ENCODE measurements at places on chromosomes 11 and 22.

- no peak for DNase-seq
Measured at GRCh38 chr22:35648066-35649025, at the start of gene APOL6. Gene APOL6 (plus strand): TSS chr22:35648446. CDS start chr22:35656426, 7,980 bp downstream.

DNA sequence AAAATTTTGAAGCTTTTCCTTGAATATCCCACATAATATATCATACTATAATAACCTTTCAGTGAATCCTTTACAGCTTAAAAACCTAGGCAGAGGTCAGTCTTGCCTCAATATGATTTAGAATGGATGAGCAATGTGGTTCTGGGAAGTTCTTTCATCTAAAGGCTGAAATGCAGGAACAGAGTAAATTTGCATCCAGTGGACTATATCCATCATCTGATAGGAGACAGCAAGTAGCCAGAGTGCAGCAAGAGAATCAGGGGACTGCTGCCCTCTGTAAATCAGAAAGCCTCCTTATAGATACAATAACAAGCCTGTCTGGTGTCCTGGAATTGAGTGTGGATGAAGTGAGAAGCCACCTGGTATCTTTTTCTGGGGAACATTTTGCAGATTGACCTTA, 748.3 kb upstream of the CCDC90B start:
- peak; percentile 49 for DNase-seq

- DNase-seq, result no peak
Measured at GRCh38 chr11:65362320-65362931, 7.9 kb downstream of the TIGD3 start.

DNA sequence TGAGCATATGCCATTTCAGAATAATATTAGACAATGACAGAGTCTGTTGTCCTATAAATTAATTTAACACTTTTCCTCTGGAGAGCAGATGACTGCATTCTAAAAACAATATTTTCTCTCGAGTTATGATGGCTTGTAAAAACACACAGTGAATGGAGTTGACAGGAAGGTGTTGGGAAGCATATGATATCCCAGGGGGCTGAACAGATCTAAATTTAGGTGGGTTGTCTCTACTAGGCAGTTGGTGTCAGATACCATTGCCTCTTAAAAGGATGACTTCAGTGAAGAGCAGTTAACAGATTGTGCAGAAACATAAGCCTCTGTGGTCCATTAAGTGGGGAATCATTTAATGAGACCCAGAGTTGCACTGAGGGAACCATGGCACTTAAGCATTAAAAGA, 30.7 kb downstream of the SVIP start:
- no peak for DNase-seq

GRCh38 chr22:37578002-37578401, 1.9 kb downstream of the LGALS2 start:
- DNase-seq, result no peak

DNA sequence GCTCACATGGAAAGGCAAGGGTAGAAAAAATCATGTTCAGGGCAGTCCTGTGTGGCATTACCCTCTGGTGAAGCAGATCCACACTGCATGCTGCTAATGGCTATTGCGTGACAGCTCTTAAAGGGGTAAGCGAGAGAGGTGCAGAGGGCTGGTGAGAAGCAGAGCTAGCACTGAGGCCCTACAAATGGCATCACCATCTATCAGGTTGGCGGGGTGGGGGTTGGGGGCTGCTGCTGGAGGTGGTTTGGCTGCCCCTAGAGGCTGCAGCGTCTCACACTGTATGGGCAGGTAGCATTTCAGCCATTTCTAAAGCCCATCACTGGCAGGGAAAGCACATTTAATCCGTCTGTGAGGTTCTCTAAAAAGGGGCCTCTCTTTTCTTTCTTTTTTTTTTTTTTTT, 16.9 kb upstream of the TMA7B start:
- DNase-seq, result no peak

GRCh38 chr22:49481659-49482399, 345.8 kb downstream of the BRD1 start:
- DNase-seq, result no peak

GRCh38 chr11:45765836-45766235, 39.1 kb upstream of the SLC35C1 start:
- DNase-seq, result no peak

- no peak for DNase-seq
Measured at GRCh38 chr11:125090816-125091215, 20.6 kb downstream of the TMEM218 start.

- DNase-seq, result no peak
Measured at GRCh38 chr11:117183724-117184349, 5.3 kb downstream of the SIDT2 start.

DNA sequence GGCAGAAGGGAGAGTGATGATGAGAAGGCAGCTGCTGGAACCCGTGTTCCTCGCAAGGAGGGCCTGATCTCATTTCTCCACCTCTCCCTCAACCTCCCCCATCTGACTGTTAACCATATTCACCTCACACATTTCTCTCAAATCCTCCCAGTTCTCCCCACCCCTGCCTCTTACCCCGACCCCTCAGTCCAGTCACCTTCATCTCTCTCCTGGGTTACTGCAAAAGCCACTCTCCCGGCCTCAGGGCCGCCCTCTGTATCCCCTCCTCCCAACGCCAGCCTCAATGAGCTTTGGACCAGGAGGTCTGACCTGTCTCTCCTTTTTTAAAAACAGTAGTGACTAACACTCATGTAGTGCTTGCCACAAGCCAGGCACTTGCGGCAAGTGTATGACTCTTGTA, 29.5 kb upstream of the LMO1 start:
- no peak for DNase-seq

- DNase-seq, result no peak
Measured at GRCh38 chr11:102473543-102473942, 21.0 kb upstream of the TMEM123 start.

DNA sequence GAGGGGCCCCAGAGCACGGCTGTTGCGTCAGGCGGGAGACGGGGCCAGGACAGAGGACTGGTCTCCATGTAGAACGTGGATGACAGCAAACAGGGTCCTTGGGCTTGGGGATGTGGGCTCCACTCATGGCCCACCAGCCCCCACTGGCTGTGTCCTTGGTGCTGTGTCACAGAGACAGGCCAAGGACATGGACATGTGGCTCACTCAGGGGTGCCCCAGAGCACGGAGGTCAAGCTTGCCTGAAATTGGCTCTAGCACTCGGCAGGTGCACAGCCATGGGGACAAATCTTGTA, 14.4 kb downstream of the FADS2 start:
- no peak for DNase-seq

GRCh38 chr11:68838572-68838964, 3.1 kb downstream of the CPT1A start:
- peak; percentile 30 for DNase-seq

DNA sequence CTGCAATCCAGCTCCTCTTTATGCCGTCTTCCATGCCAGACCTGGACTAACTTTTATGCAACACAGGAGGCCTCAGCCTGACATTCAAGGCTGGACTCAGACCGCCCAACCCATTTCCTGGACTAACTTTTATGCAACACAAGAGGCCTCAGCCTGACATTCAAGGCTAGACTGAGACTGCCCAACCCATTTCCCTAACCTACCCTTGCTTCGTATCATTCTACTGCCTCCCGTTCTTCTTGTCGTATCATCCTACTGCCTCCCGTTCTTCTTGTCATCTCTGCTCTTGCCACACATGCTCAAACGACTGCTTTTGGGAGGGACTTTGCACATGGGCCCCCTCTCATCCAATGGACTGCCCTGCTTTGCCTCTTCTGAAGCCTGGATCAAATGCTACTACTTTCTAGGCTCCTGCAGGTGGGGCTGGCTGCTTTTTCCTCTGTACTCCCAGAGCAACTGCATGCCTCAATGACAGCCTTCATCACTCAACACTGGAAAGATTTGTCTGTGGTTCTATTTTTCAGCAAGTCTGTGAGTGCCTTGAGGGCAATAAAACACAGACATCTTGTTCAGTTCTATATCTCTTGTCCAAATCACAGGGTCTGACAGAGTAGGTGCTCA, 7.8 kb downstream of the TBC1D10A start:
- DNase-seq, result no peak

DNA sequence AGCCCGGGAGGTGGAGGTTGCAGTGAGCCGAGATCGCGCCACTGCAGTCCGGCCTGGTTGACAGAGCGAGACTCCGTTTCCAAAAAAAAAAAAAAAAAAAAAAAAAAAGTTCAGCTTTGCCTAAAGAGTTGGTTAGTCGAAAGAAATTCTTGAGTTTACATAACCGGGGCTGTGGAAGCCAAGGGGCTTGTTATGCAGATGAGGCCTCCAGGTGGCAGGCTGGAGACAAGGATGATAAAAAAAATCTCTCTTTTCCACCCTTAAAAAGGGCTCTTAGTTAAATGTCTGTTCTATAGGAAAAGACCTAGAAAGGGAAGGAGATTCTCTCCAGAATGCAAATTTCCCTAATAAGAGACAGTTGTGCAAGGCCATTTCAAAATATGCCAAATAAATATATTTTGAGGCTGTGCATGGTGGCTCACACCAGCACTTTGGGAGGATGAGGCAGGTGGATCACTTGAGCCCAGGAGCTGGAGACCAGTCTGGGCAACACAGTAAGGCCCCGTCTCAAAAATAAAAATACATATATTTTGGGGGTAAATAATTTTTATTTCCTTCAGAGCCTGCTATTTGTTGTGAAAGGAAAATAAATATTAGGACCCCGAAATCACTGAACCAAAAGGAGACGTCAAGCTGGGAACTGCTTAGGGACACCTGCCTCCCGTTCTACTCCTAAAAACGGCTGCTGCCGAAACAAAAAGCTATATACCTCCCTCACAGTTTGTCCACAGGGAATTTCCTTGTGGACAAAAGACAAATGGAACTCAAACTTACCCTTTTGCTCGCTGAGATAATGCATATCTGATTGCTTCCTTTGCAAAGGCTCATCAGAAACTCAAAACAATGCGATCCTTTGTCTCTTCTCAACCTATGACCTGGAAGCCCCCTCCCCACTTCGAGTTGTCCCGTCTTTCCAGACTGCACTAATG, 2.4 kb upstream of the IFITM2 start:
- DNase-seq, result no peak

DNA sequence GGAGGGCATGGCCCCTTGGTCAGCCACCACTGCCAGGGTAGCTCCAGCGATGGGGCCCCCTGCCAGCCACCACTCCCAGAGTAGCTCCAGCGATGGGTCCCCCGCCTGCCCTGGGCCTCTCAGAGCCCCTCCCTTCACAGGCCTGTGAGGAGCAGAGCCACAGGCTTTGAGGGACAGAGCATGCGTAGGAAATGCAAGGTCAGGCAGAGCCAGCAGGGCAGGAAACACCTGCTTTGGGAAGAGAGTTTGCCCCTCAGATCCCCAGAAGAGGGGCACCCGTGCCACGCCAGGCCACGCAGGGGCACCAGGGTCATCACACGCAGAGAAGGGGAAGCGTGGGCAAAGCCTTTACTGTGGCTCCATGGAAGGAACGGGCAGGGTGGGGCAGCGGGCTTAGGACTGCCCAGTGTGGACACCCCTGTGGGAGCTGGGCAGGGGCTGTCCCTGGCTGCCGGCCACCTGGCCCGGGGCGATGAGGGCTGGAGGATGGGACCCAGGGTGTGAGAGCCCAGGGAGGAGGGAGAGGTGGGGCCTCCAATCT, 477.8 kb downstream of the BRD1 start:
- no peak for DNase-seq
